IPS DF 19.7 (cell line): ENCODE measurements at places on chromosomes 1 and 21.

GRCh38 chr21:28345934-28346333 lies 646.7 kb downstream of the LTN1 start:
- no peak for DNase-seq

DNA sequence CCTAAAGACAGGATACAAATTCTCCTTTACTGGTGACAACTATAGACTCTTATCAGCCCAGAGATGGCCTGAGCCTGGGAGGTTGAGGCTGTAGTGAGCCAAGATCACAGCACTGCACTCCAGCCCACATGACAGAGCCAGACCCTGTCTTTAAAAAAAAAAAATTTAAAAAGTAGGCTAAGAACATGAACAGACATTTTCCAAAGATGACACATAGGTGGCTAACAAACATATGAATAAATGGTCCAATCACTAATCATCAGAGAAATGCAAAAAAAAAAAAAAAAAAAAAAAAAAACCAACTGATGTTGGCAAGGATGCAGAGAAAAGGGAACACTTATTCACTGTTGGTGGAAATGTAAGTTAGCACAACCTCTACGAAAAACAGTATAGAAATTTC lies 65.0 kb downstream of the TOR3A start:
- DNase-seq: no peak

DNA sequence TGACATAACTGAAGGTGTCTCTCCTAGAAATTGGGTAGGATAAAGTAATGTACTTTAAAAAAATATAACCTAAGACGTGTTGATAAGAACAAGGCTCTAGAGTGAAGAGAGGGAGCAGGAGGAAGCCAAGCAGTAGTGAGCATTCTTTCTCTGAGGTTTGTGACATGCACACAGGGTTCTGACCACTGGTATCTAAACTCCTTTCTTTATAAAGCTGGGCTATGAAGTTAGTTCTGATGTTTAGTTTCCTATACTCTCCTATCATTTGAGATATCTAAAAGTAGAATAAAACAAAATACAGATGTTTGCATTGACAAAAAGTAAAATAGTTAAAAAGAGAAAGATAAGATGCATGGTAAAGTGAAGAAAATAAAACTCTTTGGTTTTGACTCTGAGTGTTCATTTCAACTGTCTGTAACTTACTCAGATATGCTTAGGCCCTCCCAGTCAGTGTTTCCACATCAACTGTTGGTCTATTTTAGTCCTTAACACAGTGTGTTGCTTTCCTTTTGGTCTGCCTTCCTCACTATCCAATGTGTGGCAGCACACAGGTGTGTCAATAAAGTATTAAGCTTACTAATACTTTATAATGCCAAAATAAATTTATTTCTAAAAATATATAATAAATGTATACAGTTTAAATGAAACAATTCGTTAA lies 543.5 kb downstream of the PTPRC start:
- no peak for DNase-seq

DNA sequence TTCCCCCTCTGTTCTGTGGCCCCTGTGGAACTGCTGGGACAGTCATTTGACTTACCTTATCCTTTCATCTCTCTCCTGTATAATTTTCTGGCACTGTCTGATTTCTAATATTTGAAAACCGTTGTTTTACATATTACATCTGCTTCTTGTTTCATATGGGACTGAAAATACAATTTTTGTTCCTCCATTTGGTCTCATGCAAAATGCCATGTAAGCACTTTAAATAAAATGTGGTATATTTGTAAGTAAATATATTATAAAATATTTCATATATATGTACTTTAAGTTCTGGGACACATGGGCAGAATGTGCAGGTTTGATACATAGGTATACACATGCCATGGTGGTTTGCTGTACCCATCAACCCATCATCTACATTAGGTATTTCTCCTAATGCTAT lies 93.9 kb upstream of the PLPPR5 start:
- no peak for DNase-seq

- no peak for DNase-seq
Measured at GRCh38 chr1:170200621-170201397, 55.0 kb downstream of the NTMT2 start.

- no peak for DNase-seq
Measured at GRCh38 chr1:159132271-159132881, 39.0 kb upstream of the CADM3 start.

DNA sequence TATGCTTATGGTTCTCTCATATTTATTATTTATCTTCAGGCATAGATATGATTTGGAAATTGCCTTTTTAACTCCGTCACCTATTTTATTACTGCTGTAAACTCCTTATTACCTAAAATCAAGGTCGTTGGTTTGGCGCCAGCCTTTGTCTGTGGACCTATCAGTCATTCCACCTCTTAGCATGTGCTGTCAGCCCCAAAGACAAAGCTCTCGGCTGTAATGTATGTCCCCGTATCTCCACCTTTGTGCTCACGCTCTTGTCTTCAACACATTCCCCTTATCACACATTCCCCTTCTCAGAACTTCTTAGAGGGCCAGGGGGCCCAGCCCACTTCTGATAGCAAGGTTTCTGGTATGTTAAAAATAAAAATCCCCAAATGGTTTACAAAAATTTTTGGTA lies 342.2 kb downstream of the RYR2 start:
- no peak for DNase-seq

GRCh38 chr1:173016419-173016818 lies 34.3 kb downstream of the TNFSF18 start:
- DNase-seq: no peak

DNA sequence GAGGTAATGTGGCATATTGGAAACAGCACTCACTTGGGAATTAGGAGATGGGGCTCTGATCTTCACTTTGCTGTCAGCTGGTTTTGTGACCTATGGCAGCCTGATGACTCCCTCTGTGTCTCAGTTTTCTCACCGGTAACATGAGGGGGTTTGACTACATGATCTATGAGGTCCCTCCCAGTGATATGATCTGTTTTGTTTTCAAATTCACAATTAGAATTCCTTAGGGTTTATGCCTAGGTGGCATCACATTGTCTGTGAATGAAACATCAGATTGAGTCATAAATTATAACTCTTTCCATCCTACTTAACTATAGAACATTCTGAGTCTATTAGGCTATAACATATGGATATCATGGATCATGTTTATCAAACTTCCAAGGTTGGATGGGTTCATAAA lies 386.6 kb downstream of the PTBP2 start:
- DNase-seq: no peak

DNA sequence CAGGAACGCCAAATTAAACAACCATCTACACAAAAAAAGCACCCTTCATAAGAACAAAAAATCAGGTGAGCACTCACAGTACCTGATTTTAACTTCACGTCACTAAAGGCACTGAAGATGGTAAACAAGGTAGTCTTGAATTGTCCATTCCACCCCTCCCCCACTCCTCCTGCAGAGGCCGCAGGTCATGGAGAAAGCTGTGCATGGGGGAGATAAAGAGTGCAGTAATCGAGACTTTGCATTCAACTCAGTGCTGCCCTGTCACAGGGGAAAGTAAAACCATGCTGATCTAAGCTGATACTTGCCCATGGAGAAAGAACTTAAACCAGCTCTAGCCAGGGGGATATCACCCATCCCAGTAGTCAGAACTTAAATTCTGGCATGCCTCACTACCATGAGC lies 61.4 kb upstream of the LRIF1 start:
- DNase-seq: no peak
